ENCODE measurements at places on chromosomes 2 and 18. TPM values are rescaled to one million over a fixed set of nuclear protein-coding genes. Genes with fewer than 3 reads are reported as not detected.

REG1A gene
- total RNA-seq: not detected

MDH1B gene
- total RNA-seq: 0.64 TPM

STEAP3 gene
- 3.1 TPM for total RNA-seq

PROM2 gene
- 0.25 TPM for total RNA-seq

PARD6G gene
- 1.8 TPM for total RNA-seq

FAM228B gene
- total RNA-seq: 8.9 TPM

CLEC4F gene
- total RNA-seq: not detected

UBXN2A gene
- total RNA-seq: 11.9 TPM

ABCG5 gene
- not detected for total RNA-seq

HAAO gene
- total RNA-seq: not detected

PCARE gene
- not detected for total RNA-seq

CAVIN2 gene
- 15.7 TPM for total RNA-seq

EFHD1 gene
- total RNA-seq: 0.37 TPM

TTC39C gene
- 31.0 TPM for total RNA-seq

GAL3ST2 gene
- total RNA-seq: not detected

LRRTM1 gene
- not detected for total RNA-seq

LCT gene
- not detected for total RNA-seq

CD207 gene
- total RNA-seq: not detected

NAT8 gene
- total RNA-seq: not detected

HMSD gene
- not detected for total RNA-seq

ONECUT2 gene
- total RNA-seq: under 0.01 TPM

ARHGEF33 gene
- 0.12 TPM for total RNA-seq

ORC4 gene
- total RNA-seq: 30.0 TPM

C18orf54 gene
- 1.9 TPM for total RNA-seq

DUSP11 gene
- 30.9 TPM for total RNA-seq

Measured in cardiac ventricle fibroblast (primary cell).